ENCODE measurements at places on chromosomes 16 and 17. TPM values are rescaled to one million over a fixed set of nuclear protein-coding genes. Genes with fewer than 3 reads are reported as not detected.

C16orf54 gene
- 0.69 TPM for total RNA-seq

GAS2L2 gene
- 1.2 TPM for total RNA-seq

CA5A gene
- total RNA-seq = not detected

KRTAP4-1 gene
- total RNA-seq = not detected

TBC1D3E gene
- not detected for total RNA-seq

EVPLL gene
- 0.69 TPM for total RNA-seq

PRSS33 gene
- not detected for total RNA-seq
